ENCODE measurements at places on chromosomes 16 and 17.

DNA sequence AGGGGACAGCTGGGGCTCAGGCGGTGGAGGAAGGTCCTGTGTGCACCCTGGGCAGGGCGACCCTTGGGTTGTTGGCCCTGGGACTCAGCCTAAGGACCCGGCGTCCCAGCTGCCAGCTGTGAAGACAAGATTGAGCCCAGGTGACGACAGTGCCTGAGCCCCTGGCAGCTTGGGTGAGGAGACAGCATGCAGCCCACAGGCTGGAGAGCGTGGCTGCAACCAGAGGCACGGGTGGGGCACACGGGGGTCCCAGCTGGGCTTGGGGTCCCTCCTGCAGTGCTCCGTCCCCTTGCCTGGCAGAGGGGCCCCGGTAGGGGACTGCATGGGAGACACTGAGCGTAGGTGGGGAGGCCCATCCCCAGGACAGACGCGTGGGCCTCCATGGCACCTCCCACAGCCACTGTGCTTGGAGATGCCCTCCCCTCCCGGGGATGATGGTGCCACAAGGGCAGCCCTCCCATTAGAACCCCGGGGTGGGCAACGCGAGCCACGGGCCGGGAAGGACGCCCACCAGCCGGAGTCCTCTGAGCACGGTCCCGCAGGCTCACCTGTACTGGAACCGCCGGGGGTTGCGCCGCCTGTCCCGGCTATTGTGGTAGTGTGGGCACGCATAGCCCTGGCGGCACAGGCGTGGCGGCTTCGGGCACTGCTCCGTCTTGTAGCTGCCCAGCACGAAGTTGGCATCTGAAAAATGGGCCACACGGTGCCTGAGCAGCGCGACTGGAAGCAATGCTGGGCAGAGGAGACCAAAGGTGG, 15.5 kb downstream of the UNKL start:
- no peak for DNase-seq

DNA sequence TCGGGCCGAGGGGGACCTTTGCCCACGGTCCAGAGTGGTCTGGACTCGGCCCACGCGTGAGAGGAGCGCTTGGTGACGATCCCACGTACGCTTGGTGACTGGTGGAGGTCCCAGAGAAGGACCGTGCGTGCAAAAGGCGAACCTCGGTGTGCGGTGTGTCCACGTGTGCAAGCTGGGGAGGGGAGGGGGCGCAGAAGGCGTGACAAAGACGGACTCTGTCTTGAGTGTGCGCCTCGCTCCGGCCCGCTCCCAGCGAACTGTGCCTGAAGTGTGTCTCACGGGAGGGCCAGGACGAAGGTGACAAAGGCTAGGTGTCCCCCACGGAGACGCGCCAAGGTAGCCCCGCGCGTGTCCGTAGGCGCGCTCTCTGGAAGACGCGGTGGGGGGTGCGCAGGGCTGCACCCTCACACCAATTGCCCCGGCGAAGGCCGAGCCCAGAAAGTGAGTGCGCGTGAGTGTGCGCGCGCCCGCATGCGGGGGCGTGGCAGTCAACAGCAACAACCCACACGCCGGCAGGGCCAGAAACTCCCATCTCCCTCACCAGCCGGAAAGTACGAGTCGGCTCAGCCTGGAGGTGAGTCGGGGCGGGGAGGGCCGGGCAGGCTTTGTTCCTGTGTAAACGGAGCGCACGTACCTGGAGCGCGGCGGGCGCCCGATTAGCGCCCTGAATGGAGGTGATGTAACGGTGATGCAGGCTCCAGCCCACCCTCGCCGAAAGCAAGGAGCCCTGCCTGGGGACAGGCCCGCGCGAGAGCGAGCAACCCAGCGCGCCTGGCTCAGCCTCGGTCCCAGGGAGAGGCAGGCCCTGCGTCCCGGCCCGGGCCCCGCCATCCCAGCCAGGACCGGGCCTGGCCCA, at the start of gene GPRC5C:
GPRC5C (plus strand) TSS at position 521 of the 856 bp plus-strand sequence. CDS start 7,689 bp downstream, outside the sequence.
- DNase-seq, result peak; percentile 74

GRCh38 chr16:24253192-24253591, 2.9 kb upstream of the CACNG3 start:
- peak; percentile 46 for DNase-seq

GRCh38 chr16:4319454-4320421, 3.9 kb downstream of the GLIS2 start:
- peak; percentile 76 for DNase-seq

DNA sequence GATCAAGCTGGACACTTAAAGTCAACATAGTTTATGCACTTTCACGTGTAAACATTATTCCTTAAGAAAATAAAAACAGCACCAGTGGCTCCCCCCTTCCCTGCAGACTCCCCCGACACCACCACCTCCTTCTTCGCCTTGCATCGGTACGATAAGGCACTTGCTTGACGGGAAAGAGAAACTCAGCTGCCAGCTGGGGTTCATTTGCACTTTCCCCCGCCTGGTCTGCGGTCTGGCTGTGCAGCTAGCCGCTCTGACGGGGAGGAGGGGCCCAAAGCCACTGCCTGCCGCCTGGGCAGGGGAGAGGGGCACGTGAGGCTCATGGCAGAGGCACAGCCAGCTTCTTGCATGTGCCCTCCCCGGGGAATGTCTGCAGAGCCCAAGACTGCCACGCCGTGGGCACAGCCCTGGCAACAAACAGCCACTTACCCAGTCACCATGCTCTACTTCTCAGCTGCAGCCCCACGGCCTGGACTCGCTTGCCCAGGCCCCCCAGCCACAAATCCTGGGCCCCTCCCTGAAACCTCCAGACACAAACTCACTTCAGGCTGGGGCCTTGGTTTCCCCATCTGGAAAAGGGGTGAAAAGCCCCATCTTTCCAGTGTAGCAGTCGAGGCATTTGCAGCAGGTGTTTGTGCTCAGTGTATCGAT, 16.5 kb upstream of the PRM1 start:
- DNase-seq, result peak; percentile 75

DNA sequence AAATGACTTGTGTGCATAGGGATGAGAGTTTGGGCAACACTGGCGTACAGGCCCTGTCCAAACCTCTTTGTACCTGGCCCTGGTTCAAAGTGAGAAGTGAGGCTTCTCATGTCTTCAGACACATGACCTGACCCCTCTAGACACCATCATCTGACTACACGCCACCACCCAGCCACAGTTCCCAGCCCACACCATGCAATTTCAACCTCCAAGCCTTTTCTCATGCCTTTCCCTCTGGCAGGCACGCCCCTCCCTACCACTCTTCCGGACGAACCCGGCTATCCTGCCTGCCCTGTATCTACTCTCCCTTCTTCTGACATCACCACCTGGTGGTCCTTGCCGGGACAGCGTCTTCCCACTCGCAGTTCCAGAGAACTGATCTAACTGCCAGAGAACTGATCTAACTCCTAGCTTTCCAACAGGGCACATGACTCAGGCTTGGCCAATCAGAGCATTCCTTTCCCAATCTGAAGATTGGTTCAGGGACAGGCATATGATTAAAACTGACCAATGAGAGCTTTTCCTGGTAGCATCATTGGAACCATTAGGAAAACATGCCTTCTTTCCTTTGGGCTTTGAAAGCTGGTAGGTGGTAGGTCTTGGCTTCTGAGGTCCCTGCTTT, 27.1 kb upstream of the IL21R start:
- DNase-seq, result peak; percentile 82

DNA sequence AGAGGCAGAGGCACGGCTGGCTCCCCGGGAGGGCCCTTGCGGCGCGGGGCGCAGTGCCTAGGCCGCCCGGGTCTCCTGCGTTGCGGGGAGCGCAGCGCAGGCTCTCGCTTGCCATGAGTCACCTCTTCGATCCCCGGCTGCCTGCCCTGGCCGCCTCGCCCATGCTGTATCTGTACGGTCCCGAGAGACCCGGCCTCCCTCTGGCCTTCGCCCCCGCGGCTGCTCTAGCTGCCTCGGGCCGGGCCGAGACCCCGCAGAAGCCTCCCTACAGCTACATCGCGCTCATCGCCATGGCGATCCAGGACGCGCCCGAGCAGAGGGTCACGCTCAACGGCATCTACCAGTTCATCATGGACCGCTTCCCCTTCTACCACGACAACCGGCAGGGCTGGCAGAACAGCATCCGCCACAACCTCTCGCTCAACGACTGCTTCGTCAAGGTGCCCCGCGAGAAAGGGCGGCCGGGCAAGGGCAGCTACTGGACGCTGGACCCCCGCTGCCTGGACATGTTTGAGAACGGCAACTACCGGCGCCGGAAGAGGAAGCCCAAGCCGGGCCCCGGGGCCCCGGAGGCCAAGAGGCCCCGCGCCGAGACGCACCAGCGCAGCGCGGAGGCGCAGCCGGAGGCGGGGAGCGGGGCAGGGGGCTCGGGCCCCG, 390 bp downstream of the FOXL1 start:
- DNase-seq, result no peak
